Lower leg skin (tissue), 4 donors: ENCODE measurements at places on chromosomes 2 and 18.

DNA sequence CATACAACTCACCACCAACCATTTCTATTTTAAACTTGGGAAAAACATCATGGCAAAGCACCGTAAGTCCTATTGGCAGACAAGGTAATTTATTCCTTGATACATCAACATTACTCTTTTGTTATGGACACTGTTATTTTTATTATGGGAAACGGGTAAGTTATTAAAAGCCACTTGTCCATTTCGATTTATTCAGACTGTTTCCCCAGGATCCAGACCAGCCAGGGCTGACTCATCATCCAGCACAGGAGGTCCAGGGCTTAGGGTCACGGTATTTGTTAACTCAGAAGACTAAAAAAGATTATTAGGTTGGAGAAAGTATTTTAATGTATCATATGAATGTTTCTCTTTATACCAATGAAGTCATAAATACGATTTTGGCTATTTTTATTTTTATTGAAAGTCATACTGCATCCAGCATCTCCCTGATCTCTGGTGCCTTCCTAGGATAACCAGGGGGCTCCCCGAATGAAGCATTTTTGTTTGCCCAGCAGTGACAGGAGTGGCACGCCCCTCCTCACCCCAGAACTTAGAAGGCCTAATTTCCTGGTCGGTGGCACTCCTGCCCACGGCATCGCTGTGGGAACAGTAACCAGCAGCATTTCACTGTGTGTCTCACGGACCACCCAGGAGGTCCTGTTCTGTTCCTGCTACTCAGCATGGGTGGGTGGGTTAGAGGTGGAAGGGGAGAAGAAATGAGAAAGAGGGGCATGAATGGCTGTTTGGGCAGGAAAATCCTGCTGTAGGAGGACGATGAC is 446.1 kb downstream of the EIPR1 start:
- DNase-seq, result peak; percentile 57

DNA sequence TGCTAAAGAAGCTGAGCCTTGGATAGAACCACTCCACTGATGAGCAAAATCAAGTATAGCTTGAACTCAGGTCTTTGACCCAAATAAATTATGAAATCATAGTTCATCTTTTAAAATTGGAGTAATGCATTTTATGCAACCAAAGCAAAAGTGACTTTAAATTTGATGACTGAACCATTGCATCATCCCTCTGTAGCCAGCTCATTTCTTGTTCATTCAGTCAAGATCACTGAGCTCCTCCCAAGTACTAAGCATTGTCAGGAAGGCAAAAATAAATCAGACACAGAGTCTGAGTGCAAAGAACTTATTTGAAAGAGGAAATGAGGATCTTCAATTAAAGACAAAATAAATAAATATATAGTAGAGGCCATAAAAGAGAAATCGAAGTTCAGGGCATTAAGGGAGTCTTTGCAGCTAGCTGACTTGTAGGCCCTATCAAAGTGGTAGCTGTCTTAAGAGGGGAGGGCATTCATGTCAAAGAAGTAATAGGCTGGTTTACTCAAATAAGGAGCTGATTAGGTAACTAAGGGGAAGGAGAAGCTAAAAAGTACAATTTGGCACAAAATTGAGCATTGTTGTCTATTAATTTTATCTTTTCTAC is 411.8 kb downstream of the MTX2 start:
- DNase-seq, result no peak

DNA sequence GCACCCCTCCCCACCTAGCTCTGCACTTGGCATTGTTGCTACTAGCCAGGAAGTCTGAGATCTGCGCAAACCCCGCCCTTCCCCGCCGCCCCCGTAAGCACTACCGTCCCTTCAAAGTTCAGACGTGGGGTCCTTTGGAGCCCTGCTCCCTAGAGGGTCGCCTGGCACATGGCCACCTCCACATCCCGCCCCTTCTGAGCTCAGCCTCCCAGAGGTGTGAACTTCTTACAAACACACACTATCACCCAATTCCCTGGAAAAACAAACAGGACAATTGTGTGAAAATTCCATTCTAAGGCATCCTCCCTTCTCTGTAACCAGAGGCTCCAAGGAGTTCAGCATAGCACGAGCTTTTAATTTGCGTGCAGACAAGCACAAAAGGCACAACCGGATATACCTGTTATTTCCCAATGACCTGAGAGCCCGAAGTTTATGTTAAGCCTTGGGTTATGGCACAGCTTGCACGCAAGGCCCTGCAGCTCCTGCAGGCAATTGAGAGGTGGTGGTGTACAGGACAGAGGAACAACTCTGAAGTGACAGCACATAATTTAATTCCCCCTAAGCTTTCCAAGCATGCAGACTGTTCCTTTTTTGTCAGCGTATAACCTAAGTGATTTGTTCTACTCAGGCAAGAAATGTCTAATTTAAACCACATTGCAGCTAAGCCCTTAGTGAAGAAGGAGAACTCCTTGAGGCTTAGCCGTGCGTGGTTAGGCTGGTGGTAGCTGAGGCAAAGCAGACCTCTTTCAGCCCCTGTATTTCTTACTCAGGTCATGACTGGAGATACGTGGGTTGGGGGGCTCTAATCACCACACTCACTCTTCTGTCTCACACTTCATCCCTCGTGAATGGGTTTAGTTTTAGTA is 20.3 kb upstream of the CYP1B1 start:
- DNase-seq, result no peak

DNA sequence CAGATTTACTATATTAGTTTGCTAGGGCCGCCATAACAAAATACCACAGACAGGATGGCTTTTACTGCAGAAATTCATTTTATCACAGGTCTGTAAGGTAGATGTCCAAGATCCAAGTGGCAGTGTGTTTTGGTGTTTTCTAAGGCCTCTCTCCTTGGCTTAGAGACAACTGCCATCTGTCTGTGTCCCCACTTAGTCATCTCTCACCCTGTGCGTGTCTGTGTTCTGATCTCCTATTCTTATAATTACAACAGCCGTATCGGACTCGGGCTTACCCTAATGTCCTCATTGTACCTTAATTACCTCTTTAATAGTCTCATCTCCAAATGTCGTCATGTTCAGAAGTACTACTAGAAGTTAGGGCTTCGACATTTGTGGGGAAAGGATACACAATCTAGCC is 362.3 kb upstream of the CDH19 start:
- DNase-seq, result no peak

- DNase-seq, result no peak
Observed at GRCh38 chr2:113015655-113016054, 10.4 kb downstream of the IL36A start.

DNA sequence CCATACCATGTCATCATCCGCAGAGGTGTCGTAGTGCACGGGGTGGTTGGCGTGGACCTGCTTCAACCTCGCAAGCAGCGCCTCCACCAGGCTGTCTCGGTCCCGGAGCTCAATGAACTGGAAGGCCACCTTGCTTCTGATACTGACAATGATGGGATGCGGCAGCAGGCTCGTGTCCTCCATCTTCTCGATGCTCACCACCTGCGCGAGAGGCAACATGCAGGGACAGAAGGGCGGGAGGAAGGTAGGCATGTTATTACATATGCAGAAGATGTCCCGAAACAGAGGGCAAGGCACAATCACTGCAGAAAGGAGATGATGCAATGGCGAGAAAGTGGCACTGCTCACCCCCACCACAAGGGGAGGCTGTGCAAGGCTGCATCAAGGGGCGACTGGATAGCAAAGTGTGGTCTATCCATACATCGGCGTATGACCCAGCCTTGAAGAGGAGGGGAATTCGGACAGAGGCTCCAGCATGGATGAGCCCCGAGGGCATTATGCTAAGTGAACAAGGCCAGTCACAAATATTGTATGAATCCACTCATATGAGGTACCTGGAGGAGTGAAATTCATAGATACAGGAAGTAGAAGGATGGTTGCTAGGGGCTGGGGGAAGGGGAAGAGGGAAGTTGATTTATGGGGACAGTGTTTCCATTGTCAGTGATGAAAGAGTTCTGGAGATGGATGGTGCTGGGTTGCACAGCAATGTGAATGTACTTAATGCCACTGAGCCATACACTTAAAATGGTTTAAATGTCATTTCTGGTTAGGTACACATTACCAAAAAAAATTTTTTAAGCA is 36.6 kb downstream of the RPL31 start:
- DNase-seq, result no peak

DNA sequence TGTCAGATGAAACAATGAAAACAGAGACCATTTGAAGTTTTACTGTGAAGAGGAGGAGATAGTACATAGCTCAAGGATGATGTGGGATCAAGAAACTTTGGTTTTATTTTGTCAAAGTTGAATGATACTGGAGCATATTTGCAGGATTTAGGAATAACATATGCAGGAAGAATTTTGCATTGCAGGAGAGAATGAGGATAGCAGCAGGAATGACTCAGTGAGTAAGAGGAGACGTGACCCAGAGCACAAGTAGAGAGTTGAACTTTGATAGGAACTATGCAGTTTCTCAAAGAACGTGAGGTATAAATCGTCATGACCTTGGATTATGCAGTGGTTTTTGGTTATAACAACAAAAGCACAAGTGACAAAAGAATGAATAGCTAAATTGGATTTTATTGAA is 47.7 kb downstream of the MAPRE2 start:
- DNase-seq, result no peak

GRCh38 chr2:179909845-179910734 is 48.7 kb upstream of the ZNF385B start:
- DNase-seq, result no peak

DNA sequence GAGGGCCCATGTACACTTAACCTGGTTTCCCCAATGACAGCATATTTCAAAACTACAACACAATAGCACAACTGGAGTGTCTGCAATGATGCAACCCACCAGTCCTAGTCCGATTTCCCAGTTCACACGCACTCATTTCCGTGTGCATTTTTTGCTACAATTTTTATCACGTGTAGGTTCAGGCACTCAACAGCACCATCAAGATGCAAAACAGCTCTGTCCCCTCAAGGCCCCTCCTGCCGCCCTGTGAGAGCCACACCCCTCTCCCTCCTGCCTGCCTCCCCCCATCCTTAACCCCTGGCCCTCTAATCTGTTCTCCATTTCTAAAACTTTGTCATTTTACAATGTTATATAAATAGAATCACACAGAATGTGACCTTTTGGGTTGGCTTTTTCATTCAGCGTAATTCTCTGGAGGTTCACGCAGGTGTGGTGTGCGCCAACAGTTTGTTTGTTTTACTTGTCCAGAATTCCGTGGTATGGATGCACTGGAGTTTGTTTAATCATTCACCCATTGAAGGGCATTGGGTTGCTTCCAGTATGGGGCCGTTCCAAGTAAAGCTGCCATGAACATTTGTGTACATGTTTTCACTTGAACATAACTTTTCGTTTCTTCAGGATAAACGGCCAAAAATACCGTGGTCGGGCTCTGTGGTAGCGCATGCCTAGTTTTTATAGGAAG is 8.4 kb downstream of the KCNIP3 start:
- no peak for DNase-seq

DNA sequence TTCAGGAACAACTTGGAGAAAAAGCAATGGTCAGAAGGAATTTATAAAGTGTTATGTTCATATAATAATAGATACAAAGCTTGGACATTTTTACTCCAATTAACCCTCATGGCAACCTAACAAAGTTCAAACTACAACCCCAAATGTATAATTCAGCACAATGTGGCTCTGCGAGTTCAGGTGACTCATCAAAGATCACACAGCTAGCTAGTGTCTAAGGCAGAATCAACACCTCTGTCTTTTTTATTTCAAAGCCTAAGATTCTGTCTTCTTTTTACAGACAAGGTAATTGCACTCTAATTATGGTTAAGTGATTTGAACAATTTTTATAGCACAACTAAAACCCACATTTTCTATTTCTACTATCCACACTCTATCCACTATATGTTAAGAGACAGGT is 90.5 kb downstream of the CHST9 start:
- DNase-seq, result no peak

GRCh38 chr2:216029416-216030129 is 16.2 kb upstream of the MREG start:
- DNase-seq, result no peak

- no peak for DNase-seq
Observed at GRCh38 chr2:178237488-178238153, 43.3 kb downstream of the OSBPL6 start.

- no peak for DNase-seq
Observed at GRCh38 chr2:9103663-9104277, 100.3 kb upstream of the MBOAT2 start.

DNA sequence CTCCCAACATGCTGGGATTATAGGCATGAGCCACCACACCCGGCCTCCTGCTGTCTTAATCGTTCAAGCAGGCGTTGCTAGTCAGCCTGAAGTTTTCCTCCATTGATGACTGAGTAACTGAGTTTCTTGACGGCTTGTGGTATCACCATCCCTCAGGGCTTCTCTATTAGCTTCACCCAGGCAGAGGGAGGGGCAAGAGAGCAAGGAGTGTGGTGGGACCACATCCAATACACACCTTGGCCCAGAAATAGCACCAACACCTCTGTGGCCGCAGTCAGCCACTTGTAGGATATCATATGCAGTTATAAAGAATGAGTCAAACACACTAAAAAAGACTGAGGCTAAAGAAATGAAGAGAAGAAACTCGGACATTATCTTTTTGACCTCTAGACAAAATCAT is 1009.4 kb upstream of the CELF4 start:
- DNase-seq, result no peak

GRCh38 chr2:156590085-156590739 is 154.0 kb downstream of the GPD2 start:
- DNase-seq, result no peak

DNA sequence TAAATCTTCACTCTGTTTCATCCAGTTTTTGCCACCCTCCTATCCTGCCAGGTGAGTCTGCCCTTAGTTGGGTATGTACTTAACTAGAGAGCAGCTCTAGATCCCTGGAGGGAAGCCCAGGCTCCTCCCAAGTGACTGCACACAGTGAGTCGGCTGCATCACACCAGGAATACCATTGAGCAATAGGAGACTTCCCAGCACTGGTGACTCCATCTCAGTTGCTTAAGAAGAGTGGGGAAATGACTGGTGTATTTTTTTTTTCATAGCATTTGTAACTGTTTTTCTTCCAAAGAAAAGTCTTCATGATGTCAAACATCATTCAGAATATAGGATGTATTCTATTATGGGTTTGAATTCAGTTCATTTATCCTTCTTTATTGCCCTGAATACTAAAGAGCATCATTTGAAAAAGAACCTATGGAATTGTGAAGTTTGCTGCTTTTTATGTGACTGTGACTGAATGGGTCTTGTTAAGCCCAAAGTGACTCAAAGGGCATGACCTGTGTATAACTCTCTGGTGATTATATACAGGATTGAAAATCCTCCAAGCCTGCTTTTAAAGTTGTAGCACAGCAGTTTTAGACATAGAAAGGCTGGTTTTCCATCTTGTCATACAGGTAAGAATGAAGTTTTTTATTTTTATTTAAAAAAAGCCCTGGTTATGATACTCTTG is 84.3 kb downstream of the MAP3K20 start:
- peak; percentile 96 for DNase-seq

DNA sequence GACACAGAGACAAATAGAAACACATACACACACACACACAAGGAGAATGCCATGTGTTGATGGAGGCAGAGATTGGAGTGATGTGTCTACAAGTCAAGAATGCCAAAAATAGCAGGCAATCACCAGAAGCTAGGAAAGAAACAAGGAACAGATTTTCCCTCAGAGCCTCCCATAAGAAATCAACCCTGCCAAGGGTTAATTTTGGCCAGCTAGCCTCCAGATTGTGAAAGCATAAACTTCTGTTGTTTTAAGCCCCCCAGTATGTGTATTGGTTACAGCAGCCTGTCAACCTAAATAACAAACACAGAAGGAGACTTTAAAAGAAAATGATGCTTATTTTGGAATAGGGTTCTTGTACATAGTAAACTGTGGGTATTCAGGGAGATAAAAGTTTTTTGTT is 5.6 kb upstream of the STK39 start:
- no peak for DNase-seq

- no peak for DNase-seq
Observed at GRCh38 chr2:120955427-120955826, 219.8 kb downstream of the GLI2 start.
